ENCODE measurements at places on chromosomes 7 and 10.
A peak's percentile ranks its signal among the peaks of the same experiment; 100 is the strongest.

DNA sequence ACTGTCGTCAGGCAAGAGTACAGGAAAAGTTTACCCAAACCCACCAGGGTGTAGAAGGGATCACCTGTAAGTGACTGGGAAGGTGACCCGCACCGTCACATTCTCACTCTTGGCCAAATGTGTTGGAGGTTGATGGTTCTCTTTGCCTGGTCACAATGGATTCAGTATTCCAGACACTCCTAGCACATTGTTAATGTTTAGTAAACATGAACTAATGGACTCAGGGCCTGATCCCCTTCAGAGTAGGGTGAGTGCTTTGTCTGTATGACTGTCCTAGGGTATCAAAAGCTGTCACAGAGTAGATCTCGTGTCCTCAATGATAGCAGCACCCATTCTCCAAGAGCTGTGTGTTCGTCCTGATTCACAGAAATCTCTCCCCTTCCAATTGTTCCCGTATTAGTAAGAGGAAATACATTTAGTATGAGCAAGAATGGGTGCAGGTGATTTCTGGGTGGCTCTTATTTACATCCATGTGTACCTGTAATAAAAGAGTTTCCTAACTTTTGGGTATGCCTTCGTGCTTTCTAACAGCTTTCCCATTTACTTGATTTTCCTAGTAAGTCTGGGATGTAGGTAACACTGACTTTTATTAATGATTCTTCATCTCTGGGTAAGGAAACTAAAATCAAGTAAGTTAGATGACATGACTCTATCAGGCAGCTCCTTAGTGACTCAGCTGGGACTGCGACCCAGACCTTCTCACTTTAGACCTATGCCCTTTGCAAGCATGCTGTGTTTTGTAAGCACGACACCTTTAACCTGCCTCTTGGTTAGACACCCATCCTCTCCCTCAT lies 4.7 kb downstream of the EEPD1 start:
- no peak for DNase-seq

GRCh38 chr7:29285444-29285793 lies 90.8 kb downstream of the CHN2 start:
- peak; percentile 34 for DNase-seq

- no peak for DNase-seq
Measured at GRCh38 chr10:22662733-22663330, 51.5 kb downstream of the PIP4K2A start.

DNA sequence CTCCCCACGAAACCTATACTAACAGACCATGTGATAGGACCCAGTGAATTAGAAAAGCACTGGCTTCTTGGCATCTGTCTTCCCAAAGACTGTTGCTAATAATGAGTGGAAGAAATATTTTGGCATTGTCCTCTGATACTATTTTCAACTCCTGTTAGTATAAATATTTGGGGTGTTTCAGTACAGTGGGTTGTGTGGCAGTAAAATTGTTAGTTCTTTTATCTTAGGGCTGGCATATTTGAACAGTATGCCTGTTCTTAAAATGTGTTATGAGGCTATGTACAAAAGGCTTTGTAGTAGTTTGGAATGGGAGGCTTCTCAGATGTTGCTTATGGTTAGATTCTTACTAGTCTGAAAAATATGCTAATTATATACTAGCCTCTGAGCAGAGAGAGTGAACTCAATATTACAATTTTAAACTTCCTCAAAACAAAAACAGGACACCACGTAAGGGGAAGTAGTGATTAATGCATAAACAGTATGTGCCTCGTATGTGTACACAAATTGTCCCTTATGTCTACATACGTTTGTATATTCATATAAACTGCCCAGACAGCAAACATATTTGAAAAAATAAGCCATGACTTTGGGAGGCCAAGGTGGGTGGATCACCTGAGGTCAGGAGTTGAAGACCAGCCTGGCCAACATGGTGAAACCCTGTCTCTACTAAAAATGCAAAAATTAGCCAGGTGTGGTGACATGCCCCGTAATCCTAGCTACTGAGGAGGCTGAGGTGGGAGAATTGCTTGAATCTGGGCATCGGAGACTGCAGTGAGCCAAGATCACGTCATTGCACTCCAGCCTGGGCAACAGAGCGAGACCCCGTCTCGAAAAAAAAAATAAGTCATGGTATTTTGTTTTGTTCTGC lies 115.4 kb downstream of the ARID5B start:
- DNase-seq: no peak

DNA sequence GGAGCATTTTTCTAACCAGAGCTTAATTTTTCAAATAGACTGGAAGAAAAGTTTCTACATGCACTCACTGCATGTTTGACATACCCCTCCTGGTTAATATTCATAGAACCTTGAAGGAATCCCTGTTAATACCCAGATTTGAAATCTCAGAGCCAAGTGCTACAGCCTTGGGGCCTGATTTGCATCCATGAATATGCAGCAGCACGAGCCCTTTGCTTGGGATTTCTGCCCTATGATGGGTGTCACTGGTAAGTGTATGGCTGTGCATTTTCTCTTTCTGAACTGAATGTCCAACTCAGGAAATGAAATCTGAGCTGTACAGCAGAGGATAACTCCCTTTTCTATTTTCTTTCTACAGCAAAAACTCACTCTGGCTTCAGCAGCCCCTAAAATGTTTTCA lies 1157.5 kb downstream of the XPNPEP1 start:
- DNase-seq: no peak

- DNase-seq: no peak
Measured at GRCh38 chr7:159117366-159118196, 27.1 kb downstream of the VIPR2 start.

DNA sequence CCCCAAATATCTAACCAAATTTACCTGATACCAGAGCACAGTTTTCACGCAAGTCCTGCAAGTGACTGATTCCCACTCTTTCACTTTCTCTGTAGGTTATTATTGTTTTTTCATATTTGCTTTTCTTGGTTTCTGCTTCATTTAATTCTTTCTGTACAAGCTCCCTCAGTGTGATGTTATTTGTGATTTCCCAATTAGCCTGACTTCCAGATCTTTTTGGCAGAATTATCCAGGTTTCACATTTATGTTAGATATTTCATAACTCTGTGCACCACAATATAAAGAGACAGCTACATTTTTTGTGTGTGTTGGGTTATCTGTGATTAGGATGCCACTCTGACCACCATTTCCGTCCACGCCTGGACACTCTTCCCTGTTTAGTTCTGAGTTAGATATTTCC lies 381.5 kb upstream of the CNTNAP2 start:
- DNase-seq: no peak

GRCh38 chr10:9508606-9509005 lies 1454.1 kb downstream of the GATA3 start:
- DNase-seq: no peak

DNA sequence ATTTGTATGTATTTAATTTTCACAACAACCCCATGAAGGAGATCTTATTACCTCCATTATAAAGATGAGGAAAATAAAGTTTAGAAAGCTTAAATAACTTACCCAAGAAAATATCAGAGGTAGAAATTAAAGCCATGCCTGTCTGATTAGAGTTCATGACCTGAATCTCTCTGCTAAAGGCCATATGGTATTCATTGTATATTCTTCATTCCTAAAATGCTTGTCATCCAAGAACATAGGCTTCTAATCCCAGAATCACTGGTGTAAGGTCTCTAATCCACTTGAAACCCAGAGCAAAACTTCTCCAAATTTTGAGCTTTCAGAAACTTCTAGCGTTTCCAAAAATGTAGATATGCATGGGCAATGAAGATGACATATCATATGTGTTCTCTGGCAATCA lies 72.3 kb upstream of the YAE1 start:
- no peak for DNase-seq

- DNase-seq: no peak
Measured at GRCh38 chr10:126090443-126090842, 194.1 kb downstream of the FANK1 start.

DNA sequence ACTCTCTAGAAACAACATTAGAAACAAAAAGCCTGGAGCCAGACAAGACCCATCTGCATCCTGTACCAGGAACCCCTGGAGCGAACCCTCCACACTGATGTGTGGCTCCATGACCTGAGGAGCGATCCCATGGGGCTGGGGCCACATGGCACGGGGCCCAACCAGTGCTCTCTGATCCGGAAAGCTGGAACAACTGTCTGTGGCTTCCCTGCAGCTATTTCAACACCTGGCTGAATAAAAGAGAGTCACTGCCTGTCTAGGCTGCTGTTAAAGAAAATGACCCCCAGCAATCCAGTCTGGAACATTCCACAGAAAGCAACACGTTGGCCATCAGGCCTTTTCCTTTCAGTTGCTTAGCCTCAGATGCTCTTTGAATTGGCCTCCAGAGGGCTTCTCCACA lies 20.9 kb downstream of the UROS start:
- DNase-seq: no peak

DNA sequence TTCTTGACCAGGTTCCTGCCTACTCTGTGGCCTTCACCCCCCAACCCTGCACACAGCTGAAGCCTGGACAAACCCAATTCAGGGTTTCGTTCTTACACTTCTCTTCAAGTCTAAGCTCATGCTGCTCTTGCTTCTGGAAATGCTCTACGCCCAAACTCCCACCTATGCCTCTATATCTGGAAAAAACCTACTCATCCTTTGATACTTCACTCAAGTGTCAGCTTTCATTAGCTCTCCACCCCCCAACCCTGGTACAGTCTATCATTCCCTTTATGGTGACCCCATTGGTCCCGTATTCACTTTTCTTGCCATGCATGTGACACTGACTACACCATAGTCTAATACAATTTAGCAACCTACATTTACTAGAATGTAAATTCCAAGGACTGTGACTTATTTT lies 220.9 kb upstream of the PLXNA4 start:
- DNase-seq: no peak

DNA sequence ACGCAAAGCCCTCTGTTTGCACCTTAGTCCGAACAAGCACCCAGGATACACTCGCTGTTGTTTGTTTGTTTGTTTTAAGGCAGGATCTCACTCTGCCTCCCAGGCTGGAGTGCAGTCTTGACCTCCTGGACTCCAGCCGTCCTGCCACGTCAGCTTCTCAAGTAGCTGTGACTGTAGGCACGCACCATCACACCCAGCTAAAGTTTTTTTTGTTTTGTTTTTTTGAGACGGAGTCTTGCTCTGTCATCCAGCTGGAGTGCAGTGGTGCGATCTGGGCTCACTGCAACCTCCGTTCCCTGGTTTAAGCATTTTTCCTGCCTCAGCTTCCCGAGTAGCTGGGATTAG lies 76.8 kb downstream of the CTBP2 start:
- DNase-seq: no peak

GRCh38 chr7:81682873-81683272 lies 87.0 kb downstream of the HGF start:
- no peak for DNase-seq

GRCh38 chr7:83190659-83191389 lies 28.1 kb upstream of the PCLO start:
- DNase-seq: no peak

DNA sequence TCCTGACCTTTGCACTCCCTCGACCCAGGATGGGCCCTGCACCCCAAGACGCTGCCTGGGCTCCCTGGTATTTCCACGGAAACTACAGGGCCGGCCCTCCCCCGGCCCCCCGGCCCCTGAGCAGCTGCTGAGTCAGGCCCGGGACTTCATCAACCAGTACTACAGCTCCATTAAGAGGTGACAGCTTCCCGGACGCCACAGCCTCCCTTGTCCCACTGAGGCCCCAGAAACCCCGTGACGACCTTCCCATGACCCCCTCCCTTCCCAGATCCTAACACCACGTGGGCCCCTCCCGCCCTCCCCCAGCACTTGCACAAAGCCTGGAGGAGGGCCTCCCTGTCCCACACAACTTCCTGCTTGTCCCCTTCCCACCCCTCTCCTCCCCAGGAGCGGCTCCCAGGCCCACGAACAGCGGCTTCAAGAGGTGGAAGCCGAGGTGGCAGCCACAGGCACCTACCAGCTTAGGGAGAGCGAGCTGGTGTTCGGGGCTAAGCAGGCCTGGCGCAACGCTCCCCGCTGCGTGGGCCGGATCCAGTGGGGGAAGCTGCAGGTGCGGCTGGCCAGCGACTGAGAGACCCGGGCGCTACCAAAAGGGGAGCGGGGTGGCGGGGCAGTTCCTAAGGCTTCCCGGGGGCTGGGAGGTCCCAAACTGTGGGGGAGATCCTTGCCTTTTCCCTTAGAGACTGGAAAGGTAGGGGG lies 5.7 kb downstream of the NOS3 start:
- no peak for DNase-seq

DNA sequence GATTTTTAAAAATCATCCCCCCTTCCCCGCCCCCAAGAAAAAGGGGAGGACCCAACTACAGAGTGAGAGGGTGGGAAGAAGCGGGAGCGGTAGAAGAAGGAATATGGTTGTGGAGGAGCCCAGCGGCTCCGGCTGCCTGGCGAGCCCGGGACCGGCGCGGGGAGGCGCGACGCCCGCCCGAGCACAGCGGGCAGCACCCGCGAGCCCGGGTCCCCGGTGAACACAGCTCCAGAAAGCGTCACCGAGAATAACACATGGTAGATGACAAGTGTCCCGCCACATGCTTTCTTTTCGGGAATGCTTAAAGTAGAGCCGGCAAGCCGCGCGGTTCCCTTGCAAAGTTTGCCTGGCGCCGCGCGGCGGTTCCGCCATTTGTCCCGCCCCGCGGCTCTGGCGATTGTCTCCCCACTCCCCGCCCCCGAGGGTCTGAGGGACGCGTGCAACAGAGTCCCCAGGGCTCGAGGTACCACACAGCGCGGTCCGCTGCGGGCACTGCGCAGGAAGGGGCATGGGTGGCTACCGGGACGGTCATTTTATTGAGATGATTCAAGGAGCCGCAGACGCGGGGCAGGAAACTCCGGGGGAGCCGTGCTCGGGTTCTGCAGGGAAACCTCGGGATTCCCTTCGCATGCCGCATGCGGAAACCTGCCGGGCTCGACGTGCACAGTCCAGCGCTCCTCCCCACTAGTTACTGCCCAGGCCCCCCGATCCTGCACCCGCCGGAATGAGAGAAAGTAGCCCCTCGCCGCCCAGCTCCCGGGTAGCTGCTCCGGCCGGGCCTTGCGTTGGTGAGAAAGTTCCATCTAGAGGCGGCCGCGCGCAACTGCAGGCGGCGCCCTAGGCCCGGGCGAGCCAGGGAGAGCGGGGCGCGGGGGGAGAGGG lies 781 bp upstream of the GRM8 start:
- DNase-seq: peak; percentile 47

DNA sequence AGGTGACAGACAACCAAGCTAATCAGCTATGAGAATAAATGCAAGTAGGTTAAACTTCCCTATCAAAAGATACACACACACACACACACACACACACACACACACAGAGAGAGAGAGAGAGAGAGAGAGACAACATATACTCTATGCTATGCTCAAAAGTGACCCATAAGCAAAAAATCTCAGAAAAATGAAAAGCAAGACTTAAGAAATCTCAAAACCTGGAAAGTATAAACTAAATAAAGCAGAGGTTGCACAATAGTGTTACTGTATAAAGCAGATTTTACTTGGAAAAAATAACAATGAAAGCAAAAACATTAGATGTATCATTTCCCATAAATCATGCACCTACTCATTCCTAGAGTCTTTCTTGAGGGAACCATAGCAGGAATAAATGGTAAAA lies 221.5 kb downstream of the INHBA start:
- no peak for DNase-seq

DNA sequence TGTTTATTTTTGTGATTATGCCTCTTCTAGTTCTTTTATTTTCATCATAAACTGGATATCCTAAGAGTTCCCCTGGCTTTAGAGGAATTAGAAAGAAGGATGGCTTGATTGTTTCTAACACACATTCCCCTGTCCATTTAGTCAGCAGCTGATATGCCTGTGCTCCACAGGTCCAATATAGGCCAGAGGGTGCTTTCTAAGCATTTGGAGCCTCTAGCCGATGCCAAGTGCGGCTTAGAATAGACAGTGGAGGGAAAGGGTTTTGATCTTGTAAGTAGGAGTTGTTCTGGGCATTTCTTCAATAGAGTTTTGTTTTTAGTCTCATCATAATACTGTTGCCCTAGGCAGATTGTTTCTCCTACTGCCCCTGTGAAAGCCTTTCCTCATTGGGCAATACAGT lies 6.6 kb downstream of the CYP3A43 start:
- DNase-seq: no peak

Measured in activated T-cell treated with anti-CD3 and anti-CD28 coated beads for 48 hours (primary cell).